M059J (cell line): ENCODE measurements at places on chromosomes 3 and 15.

DNA sequence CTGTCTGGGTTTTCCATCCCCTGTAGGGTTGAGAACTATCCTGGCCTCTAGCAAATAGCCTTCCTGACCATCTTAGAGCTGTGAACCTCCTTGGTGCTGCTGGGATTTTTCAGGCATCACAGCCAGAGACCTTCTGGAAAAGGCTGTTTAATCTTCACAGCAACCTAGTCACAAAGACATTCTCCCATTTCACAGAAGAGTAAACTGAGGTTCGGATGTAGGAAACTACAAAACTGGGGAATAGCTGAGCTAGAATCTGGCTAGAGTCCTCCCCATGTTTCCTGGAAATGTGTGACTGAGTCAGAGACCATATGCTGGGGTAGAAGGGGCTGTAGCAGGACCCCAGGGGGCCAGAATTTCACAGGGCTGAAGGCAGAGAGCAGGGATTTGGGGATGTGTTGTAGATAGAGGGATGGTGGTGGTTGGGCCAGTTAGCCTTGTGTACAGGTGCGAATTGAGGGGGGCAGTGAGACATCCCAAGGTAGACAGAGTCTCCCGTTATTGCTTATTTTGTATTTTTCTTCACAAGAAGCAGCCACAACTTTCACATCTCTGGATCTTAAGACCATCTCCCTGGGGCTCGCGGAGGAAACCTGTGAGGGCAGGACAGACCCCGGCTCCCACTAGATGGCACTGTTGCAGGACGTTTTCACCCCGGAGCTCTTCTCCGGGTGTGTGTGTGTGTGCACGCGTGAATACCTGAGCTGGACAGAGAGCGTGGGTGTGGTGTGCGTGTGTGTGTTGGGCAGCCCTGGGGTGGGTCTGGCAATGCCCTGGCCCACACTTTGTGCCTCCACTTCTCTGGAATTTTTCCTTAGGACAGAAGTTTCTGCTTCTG is 66.9 kb upstream of the PRR23C start:
- peak; percentile 69 for DNase-seq

GRCh38 chr15:58551764-58552504 is 120.1 kb downstream of the LIPC start:
- DNase-seq = peak; percentile 92

DNA sequence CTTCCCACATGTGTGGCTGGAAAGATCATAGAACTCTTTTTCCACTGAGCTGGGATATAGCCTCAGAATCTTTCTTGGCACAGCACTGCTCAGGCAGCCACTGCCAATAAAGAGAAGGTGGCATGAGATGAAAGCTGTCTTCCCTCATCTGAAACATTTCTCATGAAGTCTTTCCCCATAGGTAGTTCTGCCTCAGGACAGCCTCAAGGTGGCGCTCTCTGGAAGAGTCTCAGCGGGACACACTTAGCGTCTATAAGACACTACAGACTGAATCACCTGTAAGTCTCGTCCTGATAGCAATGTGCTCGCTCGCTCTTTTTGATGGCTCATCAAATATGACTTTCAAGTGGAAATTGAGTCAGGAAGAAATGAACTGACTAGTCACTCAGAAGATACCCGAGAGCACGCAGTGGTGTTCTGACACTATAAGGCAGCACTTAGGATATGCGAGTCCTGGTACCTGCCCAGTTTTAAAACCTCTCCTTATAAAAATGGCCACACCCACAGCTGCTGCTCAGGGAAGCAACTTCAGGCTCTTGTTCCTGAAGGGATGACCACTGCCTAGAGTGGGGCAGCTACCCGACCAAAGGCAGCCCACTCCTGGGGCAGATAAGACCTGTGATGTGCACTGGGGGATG is 269.5 kb downstream of the SUCLG2 start:
- peak; percentile 26 for DNase-seq

DNA sequence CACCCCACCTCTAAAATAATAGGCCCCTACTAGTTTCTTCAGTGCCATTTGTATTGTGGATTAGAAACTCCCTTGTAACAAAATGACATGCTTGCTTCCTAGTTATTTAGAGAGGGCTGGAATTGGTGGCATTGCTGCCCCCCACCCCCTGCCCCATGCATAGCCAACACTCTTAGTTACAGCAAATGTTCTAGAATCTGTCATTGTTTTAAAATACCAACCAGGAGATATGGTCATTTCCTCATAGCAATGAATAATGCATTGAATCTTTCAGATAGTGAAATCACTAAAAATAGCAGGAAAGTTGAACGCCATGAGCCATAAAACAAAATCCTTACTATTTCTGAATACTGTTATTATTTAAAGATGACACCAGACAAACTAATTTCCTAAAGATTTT is 292.5 kb downstream of the ARPP21 start:
- no peak for DNase-seq

DNA sequence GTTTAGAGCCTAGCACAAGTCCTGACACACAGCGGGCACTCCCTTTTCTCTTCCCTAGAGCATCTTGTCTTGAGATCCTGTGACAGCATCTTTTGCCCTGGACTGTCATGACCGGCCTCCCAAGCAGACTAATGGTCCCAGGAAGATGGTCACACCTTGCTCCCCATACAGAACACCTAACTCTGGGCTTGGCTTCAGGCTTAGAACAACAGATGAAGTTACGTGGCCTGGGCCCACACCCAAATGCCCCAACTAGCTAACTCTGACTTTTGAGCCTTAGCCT is 781 bp upstream of the IP6K1 start:
- DNase-seq = no peak

GRCh38 chr3:36480911-36481648 is 100.8 kb downstream of the STAC start:
- peak; percentile 7 for DNase-seq
